Activated naive CD4-positive, alpha-beta T cell (primary cell): ENCODE measurements at places on chromosomes 5 and 9.

DNA sequence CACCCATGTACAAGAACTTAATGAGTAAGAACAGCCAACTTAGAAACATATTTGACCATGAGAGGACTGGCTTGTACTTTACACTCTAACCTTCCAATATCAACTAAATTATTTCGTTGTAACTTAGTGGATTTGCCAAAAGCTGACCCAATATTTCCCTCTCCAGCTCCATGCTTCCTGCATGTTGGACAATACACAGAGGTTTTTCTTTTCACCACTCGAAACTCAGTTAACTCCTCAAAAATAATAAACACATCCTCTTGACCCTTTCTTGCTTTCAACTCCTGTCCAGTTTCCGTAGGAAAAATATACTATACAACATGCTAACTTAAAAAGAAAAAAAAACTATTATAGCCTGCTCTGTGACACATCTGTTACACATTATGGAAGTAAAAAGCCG lies 188.9 kb downstream of the MPDZ start:
- no peak for DNase-seq

- no peak for DNase-seq
Measured at GRCh38 chr9:122346478-122347347, 24.1 kb upstream of the PTGS1 start.

DNA sequence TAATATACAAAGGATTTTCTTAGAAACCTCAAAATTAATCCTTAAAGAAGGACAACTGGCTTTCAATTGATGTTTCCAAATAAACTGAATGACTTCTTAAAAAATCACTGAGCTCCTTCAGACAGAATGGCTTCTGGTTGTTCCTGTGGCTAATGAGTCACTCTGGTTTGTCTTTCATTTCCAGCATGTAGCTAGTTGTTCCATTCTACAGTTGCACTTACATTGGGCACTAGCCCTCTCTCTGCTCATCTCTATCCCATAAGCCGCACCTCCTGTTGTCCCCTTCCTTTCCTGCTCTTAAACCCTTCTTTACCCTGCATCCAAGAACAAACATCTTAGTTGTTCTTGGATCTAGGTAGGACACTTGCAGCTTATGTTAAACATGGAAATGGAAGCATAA lies 235.3 kb upstream of the HAPLN1 start:
- no peak for DNase-seq

DNA sequence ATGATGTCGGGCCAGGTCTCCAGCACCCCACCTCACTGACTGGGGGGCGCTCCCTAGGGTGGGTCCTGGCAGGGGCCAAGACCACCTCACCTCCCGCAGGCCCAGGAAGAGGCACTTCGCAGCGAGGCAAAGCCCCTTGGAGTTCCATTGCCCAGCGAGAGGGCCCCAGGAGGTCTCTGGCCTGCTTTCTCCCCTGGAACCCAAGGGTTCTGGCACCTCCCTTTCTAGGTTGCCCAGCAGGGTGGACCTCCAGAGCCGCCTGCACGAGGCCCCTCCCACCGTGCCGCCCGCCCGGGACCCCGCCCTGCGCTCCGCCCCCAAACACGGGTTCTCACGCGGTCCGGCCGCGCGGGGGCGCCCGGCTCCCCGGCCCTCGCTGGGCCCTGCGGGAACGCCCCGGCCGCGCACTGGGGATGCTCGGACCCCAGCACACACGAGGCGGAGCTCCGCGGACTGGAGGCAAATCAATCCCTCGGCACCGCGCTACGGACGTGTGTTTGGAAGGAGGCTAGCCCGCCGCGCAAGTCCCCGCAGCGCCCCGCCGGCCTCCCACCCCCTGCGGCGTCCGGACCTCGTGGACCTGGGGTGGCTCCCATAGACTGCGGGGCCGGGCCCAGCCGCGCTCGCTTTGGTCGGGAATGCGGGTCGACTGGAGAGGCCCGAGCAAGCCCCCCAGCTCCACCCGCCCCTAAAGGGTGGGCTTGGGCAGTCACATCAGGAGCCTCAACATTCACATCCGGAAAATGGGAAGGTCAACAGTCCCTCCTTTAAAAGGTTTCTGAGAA lies 99.5 kb upstream of the LMX1B start:
- no peak for DNase-seq

- no peak for DNase-seq
Measured at GRCh38 chr5:65916636-65917035, 9.7 kb upstream of the ERBIN start.

DNA sequence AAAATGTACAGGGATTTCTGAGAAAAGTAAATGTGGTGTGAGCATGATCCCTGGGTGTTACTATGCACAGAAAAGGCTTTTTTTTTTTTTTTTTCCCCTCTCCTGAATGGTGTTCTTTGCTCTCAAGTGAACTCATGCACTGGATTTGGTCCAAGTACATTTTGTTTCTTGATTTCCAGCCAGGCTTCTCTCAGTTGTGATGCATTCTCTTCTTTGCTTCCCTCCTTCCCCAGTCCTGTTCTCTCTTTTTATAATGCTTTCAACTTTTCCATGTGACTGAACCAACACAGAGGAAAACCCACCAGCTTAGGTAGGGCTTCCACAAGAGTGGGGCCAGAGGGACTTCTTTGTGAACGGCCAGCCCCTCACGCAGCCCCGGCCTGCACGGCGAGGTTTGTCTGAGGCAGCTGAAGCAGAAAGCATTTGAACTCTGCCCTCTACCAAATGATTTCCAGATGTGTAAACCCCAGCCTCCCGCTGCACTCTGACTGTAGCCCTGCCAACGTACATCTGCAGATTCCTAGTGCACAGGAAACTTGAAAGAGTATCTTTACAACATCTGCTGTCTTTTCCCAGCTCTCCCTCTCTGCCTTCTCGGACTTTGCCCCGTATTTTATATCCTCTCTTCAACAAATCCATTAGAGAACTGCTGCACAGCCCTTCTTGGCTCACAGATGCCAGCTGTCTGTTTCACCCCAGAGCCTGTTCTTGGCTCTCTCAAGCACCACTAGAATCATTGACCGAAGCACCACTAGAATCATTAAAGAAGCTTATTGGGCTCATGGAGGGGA lies 71.8 kb upstream of the CD180 start:
- no peak for DNase-seq

GRCh38 chr5:163861670-163862069 lies 356.3 kb downstream of the MAT2B start:
- DNase-seq, result no peak

DNA sequence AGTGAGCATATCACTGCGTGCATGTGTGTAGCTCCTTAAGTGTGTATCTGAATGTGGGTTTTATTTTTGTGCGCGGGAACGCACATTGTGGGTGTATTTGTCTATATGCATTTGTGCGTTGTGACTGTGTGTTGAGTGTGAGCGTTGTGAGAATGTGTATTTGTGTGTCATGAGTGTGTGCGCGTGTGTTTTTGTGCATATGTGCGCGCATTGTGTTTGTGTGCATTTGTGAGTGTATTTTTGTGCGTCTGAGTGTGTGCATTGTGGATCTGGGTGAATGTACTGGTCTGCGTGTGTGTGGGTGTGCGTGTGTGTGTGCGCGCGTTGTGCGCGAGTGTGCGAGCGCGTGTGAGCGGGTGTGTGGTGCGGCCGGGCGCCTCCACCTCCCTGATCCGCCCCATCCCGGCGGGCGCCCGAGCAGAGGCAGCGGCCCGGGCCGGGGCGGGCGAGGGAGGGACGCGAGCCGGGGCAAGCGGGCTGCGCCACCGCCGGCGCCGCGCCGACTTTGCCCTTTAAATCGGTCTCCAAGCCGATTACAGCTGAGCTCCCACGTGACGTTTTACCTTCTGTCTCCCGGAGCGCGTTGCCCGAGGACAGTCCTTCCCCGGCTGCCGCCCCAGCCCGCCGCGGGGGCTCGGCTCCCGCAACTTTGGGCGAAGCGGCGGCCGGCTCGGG lies at the start of gene RASGRF2:
TSS of gene RASGRF2 (plus strand) at position 596 of the 675 bp plus-strand sequence. CDS start 376 bp downstream, outside the sequence.
- no peak for DNase-seq

GRCh38 chr5:113804264-113804663 lies 290.8 kb downstream of the YTHDC2 start:
- no peak for DNase-seq

DNA sequence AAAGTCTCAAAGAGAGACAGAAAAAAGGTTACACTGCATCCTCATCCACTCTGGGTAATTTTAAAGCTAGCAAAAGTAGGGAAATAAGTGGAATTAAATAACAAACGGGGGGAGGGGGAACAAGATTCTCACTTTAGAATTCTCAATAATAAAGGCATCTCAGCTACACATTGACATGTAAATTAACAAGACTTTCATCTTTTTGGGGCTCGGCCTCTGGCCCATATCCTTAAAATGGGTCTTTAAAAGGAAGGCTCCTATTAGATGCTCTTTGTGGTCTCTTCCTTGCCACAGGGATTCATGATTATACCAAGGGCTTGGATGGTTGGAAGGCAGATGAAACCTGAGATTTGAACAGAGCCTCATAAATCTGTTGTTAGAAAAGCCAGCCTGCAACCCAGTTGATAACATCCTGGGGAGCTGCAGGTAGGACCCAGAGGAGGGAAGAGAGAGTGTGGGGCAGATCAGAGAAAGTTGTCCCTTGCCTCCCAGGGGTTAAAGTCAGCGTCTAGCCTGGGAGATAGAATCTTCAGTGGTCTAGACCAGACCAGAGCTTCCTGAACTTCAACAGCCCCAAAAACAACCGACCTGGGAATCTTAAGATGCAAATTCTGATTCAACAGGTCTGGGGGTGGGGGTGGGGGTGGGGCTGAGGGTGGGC lies 135.9 kb downstream of the GCNT1 start:
- no peak for DNase-seq

- no peak for DNase-seq
Measured at GRCh38 chr5:74624501-74624900, 16.0 kb downstream of the ENC1 start.

DNA sequence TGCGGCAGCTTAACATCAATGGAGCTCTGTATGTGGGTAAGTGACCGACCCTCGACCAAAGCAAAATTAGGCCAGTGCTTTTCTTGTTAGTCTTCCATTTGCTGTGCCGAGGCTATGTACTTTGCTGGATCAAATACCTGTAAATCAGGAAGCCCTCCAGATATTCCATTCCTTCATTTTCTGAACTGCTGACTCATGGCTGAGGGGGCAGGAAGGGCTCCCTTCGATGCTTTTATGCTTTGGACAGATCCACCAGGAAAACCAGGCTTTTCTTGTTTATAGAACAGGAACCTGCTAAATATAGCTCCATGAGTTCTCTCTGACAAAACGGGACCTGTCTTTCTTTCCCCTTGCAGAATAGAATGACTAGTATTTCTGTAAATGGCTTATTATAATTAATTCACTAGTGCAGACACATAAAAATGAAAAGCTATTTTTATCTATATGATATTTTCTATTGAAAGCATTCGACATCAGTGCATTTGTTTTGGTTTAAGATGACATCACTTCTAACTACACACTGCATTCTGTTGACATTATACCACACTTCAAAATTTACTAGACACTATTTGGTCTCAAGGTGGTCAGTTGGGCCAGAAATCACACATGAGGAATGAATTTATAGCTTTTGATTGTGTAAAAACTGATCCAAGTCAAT lies 93.3 kb downstream of the LIFR start:
- DNase-seq, result no peak

DNA sequence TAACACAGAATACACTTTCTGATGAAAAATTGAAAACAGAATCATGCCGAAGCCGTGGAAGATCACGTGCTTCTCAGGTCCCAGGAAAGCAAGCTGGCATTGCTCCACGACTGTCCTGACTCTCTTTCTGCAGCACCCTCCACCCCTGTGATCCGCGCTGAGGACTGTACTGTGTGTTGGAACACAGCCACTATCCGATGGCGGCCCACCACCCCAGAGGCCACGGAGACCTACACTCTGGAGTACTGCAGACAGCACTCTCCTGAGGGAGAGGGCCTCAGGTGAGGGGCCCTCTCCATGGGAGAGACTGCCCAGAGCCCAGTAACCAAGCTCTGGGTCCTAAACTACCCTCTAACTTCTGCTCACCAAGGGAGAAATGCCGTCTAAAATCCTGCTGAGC lies 73.3 kb downstream of the CMYA5 start:
- DNase-seq, result no peak

DNA sequence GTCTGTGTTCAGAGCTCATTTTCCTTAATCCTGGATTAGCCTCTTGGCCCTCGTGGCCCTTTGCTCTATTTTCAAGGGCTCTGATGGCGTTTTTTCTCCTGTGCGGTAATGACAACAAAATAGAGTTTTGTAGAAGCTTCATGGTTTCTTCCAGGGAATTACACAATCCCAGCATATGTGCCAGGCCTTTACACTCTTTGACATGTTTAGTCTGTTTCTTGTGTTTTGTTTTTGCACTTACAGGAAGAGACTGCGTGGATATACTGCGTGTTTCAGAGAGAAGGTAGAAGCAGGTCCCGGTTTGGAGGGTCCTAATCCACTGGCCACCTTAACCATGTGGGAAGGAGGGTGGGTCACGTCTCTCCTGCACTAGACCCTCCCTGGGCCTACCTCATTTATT lies 400.2 kb upstream of the IRX4 start:
- no peak for DNase-seq

DNA sequence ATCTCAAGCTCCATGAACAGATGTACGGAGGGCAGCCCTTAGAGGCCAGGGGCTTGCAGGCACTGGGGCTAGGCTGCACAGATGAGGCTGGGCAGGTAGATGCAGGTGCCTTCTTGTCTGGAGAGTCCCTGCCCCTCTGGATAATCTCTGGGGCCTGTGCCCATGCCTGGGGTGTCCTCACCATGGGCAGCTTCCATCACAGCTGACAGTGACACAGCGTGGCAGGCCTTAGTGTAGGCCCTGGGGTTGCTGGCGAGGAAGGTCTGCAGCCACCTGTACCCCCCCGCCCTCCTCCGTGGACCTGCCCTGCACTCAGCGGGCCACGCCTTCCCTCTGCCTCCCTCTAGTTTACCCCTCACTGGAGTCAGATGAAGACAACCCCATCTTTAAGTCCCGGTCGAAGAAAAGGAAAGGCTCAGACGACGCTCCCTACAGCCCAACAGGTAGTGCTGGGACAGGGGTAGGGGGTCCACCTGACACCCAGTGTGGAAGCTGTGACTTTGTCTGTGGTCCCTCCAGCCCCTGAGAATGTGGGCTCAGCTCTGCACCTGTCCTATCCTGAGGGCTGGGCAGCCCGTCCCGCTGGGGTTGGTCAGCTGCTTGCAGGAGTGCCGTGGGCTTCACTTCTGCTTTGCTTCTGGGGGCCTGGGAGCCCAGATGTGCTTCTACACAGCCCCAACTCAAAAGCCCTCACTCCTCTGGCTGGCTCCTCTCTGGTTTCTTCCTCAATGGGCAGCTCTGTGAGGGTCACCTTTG lies 98.4 kb downstream of the PHF2 start:
- no peak for DNase-seq

- no peak for DNase-seq
Measured at GRCh38 chr9:36637491-36638270, 65.0 kb downstream of the MELK start.

- no peak for DNase-seq
Measured at GRCh38 chr9:136726631-136727191, 14.3 kb downstream of the DIPK1B start.

DNA sequence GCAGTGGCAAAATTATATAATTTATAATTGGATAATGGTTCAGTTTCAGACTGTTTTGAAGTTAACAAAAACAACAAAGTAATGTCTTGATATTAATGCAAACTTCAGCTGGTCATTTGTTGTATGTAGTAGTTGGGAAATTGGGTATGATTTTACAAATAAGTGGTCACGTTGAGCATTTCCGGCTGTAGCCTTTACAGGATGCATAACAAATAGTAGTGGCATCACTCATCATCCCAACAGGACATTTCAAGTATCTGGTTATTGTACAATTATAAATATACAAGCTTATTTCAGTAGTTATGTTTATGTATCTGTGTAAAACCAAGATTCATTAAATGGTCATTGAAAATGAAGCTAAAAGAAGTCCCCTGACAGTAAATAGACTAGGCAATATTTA lies 72.9 kb downstream of the SMIM15 start:
- DNase-seq, result no peak

GRCh38 chr5:132227485-132228240 lies at the start of gene P4HA2:
Gene P4HA2 (minus strand): TSS chr5:132227853. CDS start chr5:132218626, 9,227 bp downstream.
- DNase-seq, result no peak

GRCh38 chr9:114908805-114909448 lies 21.5 kb downstream of the TNFSF8 start:
- no peak for DNase-seq
